ENCODE measurements at places on chromosomes 13 and 19.

DNA sequence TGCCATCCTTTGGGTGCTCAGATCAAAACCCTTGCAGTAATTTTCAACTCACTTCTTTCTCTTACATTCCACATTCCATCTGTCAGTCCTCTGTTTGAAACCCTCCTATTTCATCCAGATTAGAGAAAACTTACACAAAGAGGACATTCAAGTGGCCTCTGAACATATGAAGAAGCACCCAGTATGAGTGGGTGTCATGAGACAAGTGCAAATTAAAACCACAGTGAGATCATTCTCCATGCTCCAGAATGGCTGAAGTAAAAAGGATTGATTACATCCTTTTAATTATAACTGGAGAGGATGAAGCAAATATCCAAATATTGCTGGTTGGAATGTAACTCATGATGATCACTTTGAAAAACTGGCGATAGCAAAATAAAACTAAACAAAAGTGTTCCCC is 96.5 kb downstream of the MIPEP start:
- DNase-seq, result no peak

- peak; percentile 27 for DNase-seq
These were observed 1.4 kb downstream of the USP12 start for GRCh38 chr13:27170221-27170515.

- DNase-seq, result no peak
These were observed 2.1 kb upstream of the GRTP1 start for GRCh38 chr13:113365971-113366588.

- no peak for DNase-seq
These were observed 2.1 kb upstream of the ZNF578 start for GRCh38 chr19:52451241-52451640.

DNA sequence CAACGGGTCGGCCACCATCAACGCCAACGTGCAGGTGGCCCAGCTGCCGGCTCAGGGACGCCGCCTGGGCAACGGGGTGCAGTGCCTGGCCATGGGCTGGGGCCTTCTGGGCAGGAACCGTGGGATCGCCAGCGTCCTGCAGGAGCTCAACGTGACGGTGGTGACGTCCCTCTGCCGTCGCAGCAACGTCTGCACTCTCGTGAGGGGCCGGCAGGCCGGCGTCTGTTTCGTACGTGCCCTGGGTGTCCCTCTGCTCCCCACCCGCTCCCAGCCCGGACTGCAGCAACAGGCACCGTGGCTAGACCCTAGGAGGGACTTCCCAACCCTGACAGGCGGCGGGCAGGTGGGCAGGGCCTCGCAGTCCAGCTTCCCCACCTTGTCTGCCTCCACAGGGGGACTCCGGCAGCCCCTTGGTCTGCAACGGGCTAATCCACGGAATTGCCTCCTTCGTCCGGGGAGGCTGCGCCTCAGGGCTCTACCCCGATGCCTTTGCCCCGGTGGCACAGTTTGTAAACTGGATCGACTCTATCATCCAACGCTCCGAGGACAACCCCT is 3.5 kb downstream of the ELANE start:
- no peak for DNase-seq

GRCh38 chr19:7552781-7553180 is 17.3 kb downstream of the PNPLA6 start:
- DNase-seq, result no peak

DNA sequence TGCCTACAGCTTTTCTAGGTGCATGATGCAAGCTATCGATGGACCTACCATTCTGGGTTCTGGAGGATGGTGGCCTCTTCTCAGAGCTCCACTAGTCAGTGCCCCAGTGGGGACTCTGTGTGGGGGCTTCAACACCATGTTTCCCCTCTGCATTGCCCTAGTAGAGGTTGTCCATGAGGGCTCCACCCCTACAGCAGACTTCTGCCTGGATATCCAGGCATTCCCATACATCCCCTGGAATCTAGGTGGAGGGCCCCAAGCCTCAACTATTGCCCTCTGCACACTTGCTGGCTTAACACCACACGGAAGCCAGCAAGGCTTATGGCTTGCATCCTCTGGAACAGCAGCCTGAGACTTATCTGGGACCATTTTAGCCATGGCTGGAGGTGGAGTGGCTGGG is 1299.9 kb upstream of the MIR17HG start:
- DNase-seq, result peak; percentile 14

GRCh38 chr19:7681340-7682174 is 924 bp downstream of the TRAPPC5 start:
- peak; percentile 87 for DNase-seq

DNA sequence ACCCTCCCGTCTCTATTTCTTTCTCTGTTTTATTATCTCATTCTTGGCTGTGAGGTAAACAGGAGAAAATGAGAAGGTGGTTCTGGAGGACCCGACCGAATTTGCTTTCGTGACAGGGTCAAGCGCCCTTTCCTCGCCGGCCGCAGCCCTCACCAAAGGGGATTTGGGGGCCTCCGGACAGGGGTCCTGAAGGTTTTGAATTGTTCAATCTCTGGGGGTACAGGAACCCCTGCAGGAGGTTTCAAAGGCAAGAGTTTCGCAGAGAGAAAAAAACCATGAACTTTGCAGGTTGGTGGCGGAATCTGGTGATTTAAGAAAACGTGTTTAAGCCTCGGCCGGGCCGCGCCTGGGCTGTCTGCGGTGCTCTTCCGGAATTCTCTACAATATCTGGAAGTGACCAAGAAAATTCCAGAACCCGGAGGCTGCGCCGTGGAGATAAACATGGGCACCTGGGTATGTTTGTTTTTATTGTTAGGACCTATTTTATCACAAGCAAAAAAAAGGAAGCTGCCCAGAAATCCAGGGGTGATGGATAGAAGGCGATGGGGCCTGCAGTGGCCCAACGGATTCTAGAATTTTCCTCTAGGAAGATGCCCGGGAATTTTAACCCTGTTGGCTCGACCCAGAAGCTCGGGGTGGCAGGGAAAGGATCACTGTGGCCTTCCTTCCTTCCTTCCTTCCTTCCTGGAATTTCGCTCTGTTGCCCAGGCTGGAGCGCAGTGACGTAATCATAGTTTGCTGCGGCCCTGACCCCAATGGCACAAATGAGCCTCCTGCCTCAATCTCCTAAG is 14.2 kb upstream of the PTBP1 start:
- no peak for DNase-seq

DNA sequence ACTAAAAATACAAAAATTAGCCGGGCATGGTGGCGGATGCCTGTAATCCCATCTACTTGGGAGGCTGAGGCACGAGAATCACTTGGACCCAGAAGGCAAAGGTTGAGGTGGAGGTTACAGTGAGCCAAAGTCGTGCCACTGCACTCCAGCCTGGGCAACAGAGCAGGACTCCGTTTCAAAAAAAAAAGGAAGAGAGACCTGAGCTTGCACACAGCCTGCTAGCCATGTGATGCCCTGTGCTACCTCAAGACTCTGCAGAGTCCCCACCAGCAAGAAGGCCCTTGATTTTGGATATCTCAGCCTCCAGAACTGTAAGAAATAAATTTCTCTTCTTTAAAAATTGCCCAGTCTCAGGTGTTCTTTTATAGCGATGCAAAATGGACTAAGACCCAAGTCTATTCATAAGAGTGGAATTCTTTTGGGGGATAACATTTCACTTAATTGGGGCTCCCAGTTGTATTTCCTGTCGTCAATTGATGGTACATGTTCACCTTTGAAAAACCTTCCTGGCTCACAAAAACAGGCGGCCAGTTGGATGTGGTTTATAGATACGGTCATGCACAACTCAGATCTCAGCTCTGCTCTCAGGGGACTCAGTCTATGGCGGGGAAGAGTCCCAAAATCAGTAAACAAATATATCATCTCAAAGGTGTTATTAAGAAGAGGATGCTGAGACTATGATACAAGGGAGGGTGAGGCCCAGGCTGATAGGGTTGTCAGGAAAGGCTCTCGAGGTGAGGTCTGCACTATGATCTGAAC is 2.4 kb upstream of the CHERP start:
- peak; percentile 49 for DNase-seq

DNA sequence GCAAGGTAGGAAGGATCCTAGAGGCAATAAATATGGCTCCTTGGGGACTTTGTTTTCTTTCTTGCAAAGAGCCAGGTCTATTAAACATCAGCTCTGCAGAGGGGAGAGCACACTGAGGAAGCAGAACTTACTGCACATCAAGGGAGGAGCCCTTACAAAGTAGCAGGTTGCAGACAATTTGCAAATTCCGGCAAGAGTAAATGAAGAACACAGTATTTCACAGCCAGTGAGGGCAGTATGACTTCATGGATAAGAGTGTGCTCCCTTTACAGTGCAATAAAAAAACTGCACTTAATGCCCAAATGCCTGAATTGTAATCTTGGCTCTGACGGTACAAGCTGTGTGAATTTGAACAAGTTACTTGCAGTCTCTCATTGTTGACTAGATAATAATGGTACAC is 75.5 kb downstream of the STARD13 start:
- DNase-seq, result no peak

- peak; percentile 58 for DNase-seq
These were observed 34.7 kb upstream of the ESD start for GRCh38 chr13:46831588-46832194.

- DNase-seq, result no peak
These were observed 21.3 kb downstream of the ARHGEF1 start for GRCh38 chr19:41904118-41904870.

DNA sequence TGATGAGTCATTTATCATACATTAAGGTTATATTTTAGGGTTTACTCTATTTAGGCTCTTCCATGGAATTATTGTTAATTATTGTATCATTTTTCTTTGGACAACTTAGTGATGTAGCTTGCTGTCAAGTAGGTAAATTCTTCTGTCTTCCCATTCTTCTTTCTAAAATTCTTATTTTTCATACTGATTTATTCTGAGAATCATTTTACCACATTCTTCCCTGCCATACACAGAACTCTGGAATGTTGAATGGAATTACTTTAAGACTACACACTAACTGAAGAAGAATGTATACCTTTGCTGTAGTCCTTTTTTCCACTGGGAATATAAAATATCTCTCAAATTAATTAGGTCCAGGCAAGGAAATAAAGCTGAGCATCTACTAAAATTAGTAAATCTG is 24.5 kb upstream of the SLC7A1 start:
- no peak for DNase-seq

GRCh38 chr13:106132216-106132615 is 403.2 kb downstream of the EFNB2 start:
- DNase-seq, result no peak

GRCh38 chr19:934865-935479 is 9.1 kb downstream of the ARID3A start:
- DNase-seq, result no peak

All from OCI-LY7 (cell line).